Stimulated activated CD4-positive, alpha-beta T cell treated with anti-CD3 and anti-CD28 coated beads, Interleukin-2, amount 100 ng/mL, for 4 hours (primary cell): ENCODE measurements at places on chromosomes 1 and 21.

DNA sequence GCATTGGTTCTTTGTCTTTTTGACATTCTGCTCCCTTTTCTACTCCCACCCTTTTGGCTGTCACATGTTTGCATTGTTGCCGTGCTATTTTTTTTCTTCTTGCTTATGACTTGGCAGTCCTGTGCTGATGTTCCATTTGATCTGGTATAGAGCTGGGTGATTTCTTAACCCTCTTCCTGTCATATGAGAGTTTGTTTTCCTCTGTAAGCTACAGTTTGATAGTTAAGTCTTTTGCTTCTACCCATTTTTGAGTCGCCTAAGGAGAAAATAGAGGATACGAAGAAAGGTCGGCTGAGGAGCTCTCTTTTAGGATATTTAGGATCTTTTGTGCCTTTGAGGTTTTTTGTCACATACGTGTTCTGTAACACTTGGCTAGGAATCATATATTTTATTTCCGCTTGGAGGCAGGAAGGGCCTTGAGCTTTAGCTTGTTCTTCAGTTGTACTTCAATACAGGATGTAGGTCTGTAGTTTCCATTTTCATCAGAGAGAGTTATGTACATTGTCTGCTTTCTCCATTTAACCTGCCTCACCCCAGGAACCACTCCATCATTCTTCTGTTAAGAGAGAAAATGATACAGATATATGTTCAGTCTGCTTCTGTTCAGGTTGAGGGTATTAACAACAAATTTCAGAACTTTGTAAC, 150.7 kb downstream of the BACH1 start:
- DNase-seq, result no peak

DNA sequence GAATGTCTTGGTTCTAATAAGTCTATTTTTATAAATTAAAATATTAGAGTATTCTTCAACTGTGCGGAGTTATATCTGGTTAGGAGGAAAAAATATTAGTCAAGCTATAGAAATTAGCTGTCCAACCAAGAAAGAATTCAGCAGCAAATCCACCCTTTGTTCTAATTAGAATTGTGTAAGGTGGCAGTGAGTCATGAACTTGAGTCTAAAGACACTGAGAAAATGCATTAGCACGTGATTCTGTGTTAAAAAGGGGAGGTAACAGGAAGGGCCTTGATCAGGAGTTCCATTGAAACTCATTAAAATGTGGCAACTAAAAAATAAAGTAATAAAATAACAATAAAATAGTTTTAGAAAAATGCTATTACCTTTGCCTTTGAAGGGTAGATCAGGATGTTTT, 398.2 kb upstream of the RGS18 start:
- DNase-seq, result no peak

DNA sequence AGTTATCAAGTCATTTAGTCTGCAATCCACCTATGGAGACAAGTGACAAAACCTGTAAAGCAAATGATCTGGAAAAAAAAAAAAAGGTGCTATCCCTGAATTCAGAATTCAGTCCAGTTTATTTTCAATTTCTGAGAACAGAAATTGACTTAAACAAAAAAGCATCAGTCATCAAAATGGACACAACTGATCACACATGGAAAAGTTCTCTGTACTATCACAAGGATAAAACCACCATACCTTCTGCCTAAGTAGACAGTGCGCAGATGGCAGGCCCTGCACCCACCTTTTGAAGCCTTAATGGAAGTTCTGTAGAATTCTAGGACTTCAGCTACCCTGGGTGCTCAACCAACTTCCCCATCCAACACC, 3.5 kb downstream of the PABPC4 start:
- DNase-seq, result no peak

DNA sequence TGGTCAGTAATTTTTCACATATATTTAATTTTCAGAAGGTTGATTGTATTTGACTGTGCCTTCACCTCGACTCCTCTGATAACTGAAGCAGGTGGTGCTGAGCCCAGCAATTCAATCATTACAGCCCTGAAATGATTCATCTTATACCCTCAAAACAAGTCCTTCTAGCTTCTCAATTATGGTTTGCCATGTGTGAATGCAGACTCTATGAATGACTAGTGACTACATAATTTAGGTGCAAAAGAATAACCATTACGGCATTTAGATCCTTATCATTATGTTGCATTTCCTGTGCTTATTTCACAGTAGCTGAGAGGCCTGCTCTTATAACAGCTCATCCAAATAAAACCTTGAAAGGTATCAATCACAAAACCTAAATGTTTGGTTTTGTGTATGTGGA, 54.0 kb upstream of the COL11A1 start:
- no peak for DNase-seq

DNA sequence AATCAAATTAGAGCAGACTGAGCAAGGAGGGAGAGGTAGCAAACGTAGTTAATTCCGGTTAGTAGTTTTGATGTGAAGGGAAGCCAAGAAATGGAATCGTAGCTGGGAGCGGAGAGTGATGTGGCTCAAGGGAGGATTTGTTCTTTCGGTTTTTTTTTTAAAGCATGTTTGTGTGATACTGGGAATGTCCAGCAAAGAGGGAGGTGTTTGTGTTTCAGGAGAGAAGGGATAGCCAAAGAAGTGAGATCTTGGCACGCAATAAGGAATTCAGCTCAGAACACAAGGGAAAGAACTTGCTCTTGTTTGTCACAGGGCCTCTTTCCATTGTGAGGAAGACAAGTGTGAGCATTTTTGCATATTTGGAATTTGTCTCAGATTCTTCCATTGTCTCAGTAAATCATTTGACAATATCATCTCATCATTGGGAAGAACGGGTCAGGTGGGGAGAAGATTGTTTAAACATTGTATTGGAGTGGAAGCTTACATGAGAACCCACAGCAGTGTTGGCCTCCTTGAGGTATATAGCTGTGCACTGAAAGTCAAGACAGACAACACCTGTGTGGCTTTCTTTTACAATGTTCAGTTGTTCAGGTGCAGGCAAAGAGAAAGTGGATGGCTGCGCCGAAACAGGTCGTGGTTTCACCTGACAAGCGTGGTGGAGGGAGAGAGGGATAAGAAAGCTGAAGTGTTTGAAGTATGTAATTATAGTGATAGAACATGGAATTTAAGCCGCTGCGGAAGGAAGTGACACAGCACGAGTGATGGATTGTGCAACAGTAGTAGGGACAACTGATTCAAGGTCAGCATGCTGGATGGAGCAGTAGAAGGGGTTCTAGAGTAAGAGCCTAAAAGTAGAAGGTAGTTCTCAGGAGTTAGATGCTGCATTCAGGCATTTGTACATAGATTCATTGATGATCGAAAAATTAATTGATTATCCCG, 25.4 kb downstream of the FMN2 start:
- DNase-seq, result no peak

- no peak for DNase-seq
Observed at GRCh38 chr1:209561532-209561931, 22.0 kb upstream of the CAMK1G start.

DNA sequence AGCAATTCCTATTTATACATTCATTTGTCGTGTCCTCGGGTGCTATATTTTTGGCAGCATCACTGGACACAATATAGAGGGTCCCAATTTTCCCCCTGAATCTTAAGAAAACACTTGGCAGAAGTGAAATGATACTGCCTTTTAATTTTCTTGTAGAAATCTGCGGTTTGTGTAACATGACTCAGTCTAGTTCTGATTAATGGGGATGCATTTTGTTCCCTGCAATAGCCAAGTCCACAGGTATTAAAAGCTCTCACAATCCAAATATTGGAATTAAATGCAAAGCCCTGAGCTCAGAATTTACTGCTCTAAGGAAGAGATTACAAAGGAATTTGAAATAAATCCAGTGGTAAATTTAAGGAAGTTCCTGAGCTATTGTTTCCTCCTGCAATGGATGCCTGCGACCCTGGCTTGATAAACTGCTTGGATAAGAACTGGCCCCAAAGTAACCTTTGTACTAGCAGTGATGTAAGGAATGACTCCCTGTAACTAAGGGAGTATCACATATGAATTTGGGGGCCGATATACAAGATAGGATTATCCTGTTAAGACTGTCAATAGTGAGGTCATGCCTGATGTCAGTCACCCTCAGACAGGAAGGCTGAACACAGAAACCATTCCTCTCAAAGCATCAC, 349.7 kb upstream of the C1orf87 start:
- no peak for DNase-seq

GRCh38 chr1:245411245-245412036, 256.7 kb downstream of the KIF26B start:
- no peak for DNase-seq

DNA sequence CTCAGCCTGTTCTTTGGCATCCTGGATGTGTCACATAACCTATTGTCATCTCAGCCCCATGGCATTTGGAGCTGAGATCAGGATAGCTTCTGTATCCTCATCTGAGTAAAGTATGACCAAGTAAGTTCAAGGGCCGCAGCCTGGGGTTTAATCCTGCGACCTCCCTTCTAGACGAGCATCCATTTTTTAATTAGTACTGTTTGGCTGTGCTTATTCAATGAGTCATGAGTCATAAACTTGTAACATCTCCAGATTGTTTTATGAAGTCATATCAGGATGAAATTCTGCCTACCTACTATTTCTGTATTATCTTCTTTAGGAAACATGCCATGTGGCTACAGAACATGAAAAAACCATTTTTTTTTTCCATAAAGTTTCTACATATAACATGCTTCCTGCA, 119.1 kb downstream of the ERG start:
- DNase-seq, result no peak

GRCh38 chr1:50684185-50684584, 260.9 kb upstream of the DMRTA2 start:
- DNase-seq, result no peak

GRCh38 chr1:6508154-6508815, 16.8 kb upstream of the PLEKHG5 start:
- DNase-seq, result no peak

DNA sequence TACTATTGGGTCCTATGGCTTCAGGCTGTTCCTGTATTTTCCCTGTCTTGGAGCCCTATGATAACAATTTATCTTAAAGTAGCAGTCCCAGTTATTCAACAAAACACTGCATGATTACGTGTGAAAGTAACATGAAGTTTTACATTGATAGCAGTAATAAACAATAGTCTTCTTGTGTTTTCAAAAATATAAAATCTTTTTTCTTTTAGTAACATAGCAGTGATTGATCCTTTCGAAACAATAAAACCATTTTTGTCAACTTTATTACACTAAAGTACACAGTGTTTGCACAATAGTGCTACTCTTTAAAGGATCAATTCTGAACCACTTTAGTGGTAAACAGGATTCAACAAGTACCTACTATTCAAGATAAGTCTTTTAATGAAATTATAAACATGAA, 90.6 kb downstream of the GPATCH2 start:
- DNase-seq, result no peak

- DNase-seq, result no peak
Observed at GRCh38 chr1:156676114-156676819, 940 bp downstream of the NES start.

DNA sequence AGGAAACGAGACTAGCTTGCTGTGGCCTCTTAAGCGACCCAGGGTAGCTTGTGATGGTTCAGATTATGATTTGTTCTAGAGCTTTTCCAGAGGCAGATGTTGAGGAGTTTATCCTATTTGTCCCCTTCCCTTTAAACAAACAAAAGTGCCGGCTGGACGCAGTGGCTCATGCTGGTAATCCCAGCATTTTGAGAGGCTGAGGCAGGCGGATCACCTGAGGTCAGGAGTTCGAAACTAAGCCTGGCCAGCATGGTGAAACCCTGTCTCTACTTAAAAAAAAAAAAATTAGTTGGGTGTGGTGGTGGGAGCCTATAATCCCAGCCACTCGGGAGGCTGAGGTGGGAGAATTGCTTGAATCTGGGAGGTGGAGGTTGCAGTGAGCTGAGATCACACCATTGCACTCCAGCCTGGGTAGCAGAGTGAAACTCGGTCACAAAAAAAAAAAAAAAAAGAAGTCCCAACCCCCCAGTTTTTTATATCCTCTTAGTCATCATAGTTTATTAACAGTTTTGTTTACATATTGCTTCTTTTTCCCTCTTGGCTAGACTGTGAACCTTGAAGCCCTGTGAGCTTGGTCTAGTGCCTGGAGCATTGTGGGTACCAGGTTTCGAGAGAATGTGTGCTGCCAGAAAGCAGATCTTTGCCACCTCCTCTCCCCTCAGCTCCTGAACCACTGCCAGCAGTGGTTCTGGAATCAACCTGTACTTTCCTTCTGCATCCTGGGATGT, 29.8 kb downstream of the MAPKAPK2 start:
- no peak for DNase-seq

GRCh38 chr1:29202053-29202452, 20.4 kb upstream of the SRSF4 start:
- no peak for DNase-seq

DNA sequence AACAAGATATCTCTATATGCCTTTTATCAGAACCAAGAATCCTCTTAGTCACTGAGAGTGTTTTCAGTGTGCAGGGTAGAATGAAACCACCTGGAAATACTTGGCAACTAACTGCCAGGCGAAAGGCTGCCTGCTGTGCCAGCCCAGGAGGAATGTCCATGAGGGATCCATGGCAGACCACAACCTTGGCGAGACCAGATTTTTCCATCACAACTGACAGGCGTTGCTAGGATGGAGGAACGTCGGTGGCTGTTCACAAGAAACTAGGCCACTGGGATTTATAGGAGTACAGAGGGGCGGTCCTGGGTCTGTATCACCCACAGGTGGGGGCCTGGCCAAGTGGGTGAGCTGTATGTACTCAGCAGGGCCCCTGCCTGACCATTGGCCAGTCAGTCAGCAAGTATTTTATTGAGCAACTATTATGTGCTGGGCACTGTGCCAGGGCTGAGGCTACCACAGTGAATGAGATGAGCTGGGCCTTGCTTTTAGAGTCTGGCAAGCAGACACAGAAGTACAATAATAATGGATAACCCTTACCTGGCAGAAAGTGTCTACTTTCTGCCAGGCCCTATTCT, 199.4 kb downstream of the FOXD2 start:
- no peak for DNase-seq

- DNase-seq, result no peak
Observed at GRCh38 chr21:17651526-17651925, 38.8 kb upstream of the BTG3 start.

DNA sequence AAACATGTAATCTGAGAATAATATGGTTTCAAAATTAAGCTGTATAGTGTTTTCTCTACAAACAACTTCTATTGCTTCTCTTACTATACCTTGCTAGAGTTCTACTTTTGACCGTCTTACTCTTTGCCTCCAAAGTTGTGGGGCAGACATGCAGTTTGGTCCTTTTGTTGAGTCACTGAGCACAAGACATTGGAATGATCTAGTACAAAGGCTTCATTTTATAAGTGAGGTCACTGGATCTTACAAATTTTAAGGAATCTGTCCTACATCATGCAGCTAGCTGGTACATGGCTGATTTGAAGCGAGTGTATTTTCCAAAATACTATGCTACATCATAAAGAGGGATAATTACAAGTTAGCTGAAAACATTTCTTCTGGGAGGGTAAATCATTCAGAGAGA, 28.8 kb downstream of the OR10J1 start:
- no peak for DNase-seq

- DNase-seq, result no peak
Observed at GRCh38 chr21:42258885-42259407, 40.0 kb downstream of the ABCG1 start.

DNA sequence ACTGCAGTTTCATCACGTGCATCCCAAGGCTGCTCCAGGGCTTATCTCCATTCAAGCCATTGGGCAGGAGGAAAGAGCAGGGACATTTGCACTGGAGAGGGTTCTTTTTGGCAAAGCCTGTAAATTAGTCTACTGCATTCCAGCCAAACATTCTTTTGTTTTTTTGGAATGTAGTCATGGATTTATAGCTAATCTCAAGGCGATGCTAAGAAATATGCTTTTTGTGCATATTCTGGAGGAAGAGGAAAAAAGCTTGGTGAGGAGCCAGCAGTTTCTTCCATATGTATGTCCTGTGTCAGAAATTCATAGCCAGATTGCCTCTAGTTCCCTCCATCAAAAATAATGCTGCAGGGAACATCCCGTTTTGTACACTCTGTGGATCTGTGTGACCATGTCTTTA, 221.4 kb downstream of the BACH1 start:
- no peak for DNase-seq
